ENCODE measurements at places on chromosomes 6 and 20.
A peak's percentile ranks its signal among the peaks of the same experiment; 100 is the strongest.

DNA sequence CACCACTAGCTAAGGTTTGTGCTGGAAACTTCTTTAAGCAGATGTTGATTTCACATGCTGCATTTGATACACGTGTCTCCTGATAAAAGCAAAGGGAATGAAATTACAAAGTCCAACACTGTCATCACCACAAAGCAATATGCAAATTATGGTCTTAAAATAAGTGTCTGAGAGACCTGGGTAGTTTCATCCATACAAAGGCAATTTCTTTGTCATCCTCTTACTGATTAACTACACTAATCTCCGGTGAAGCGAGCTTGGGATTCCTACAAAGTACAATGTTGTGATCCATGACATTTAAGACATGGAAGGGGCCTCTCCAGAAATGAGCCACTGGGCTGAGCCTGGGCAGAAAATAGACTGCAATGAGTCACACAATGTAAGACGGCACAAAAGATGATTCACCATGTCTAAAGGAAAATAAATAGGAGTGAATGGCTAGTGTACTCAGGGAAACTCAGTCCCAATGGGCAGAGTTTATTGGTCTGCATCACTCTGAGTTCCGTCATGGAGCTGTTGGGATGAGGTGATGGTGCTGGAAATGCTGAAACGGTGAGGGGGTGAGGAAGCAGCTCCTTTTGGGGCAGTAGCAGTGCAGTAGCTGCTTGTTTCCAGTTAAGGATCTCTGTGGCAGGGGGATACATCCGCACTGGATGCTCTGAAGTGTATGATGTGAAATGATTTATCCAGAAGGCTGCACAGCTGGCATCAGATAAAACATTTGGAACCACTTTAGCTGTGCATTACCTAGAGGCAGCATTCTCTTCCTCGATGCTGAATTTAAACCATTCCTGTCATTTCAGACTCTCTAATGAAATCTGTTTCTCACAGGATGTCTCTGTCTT lies 103.3 kb downstream of the IBTK start:
- no peak for DNase-seq

DNA sequence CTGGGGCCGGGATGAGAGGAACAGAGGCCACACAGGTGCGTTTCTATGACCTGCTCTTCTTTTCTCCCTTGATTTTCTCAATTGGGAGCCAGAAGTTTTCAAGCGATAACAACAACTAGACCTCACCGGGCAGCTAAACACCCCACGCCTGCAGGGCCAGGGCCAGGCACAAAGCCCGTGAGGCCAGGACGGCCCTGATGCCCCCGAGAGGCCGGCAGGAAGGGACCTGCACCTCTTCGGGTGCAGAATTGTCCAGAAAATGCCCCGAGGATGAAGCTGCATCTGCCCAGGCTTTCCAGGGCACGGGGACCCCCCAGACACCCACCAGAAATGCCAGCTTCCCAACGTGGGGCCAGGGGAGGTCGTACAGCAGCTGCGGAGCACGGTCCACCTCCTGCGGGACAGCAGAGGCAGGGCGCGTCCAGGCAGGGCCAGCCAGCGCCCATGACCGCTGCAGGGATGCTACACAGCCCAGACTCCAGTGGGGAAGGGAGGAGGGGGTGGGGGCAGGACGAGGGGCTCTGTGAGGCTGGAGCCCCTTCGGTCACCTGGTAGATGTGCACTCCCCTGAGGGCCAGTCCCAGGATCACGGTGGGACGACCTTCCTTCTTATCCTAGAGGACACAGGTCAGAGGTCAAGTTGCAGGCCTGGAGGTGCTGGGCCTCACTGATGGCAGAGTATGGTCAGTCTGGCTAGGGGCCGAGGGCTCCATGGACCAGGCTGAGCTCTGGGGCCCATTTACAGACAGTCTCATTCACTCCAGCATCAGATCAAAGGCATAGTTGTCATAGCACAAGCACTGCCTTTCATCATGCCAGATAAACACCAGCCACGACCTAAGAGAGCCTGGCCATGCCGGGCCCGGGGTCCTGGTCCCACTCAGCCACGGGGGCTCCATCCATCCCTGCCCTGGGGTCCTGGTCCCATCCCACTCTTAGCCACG lies 16.4 kb downstream of the FRMD1 start:
- no peak for DNase-seq

DNA sequence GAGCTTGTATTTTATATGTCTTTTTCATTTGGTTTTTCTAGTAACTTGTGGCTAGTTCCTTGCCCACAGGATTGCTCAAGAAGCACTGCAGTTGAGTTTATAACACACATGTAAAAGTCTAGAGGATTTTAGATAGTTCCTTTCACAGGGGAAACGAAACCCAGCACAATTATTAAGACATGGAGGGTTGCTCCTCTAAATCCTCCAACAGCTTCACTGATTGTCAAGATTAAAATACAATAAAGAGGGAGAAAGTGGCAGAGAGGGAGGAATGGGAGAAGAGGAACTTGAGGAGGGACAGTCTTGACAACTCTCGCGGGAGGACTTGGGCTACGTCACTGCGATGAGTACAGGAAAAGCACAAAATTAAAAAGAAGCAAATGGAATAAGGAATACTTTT lies 9.7 kb upstream of the TBC1D7 start:
- DNase-seq, result no peak

- DNase-seq, result no peak
Observed at GRCh38 chr6:131769385-131770141, 38.3 kb upstream of the ENPP1 start.

GRCh38 chr6:90078513-90079289 lies 184.4 kb downstream of the GJA10 start:
- DNase-seq, result peak; percentile 70

DNA sequence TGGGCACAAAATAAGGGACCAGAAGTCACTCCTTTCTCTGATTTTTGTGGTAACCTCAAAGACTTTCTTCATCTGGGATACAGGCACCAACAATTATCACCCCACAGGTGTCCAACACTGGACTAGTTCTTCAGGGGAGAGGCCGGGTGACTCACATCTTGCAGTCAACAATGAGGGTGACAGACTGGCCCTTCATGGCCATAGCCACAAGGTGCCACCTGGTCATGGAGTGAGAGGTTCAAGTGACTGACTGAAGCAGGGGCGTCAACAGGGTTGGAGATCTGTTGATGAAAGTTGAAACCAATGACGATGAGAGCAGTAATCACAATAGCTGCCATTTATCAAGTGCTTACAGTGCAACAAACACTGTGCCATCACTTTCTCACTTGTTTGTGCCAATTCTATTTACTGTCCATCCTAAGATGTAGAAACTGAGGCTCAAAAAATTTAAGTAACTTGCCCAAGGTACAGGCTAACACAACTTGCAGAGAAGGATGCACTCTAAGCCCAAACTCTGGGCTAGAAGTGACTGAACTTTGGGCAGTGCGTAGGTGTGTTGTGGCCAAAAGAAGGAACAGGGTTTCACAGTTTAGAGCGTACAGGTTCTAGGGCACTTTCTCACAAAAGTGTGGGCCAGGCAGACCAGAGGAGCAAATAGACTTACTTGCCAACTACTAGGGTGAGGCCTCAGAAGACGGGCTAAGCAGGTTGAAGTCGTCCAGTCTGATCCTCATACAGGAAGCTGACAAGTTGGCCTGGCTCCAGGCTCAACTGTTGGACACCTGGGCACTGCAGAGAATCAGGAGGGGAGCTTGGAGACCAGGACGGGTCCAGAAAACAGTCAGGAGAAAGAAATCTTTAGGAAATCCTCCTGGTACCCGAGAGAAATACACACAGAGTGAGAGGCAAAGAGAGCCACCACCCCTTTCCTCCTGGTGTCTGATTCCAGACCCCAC lies 30.4 kb downstream of the HLA-DPB1 start:
- no peak for DNase-seq

DNA sequence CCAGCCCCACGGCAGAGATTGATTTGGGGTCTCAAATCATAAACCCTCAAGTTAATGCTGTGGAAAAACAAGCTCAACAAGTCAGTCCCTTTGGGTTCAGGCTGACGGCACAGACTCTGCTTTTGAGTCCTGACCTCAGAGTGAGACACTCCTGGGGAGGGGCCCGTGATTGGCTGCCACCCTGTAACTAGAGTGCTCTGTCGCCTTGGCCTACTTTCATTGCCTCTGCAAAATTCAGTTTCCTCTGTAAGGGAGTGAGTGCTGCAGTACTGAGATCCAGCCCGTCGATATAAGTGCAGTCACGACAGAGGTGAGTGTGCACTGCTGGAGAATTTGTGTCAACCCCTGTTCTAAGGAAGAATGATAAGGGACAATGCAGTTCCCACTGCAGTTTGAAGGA lies 105.6 kb downstream of the ANKS1A start:
- DNase-seq, result no peak

- DNase-seq, result no peak
Observed at GRCh38 chr6:64712606-64713005, 994.4 kb downstream of the EYS start.

GRCh38 chr6:37537548-37537947 lies 37.9 kb upstream of the CCDC167 start:
- DNase-seq, result no peak

GRCh38 chr20:22830138-22830537 lies 205.0 kb upstream of the SSTR4 start:
- no peak for DNase-seq

- no peak for DNase-seq
Observed at GRCh38 chr6:156175433-156175832, 601.7 kb upstream of the ARID1B start.

- DNase-seq, result no peak
Observed at GRCh38 chr6:94278146-94278545, 858.8 kb upstream of the EPHA7 start.

- no peak for DNase-seq
Observed at GRCh38 chr6:18492972-18493371, 105.8 kb downstream of the RNF144B start.

- no peak for DNase-seq
Observed at GRCh38 chr20:1930165-1930564, 35.0 kb downstream of the SIRPA start.

DNA sequence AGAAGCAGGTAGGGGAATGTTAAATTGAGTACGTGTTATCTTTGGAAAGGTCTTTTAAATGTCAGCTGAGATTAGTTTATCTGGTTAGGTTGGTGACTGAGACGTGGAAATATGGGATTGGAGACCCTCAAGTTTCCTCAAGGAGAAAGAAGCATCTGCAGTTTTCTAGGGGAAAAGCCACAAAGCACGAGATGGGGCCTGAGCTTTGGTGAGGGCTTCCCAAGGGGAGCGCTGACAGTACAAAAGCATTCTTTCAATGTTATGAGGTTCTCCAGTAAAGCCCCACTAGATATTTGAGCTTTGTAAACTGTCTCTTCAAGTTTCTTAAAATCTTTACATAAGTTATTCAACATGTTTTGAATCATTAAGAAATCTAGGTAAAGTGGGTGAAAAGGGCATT lies 19.6 kb upstream of the HS3ST5 start:
- DNase-seq, result no peak

DNA sequence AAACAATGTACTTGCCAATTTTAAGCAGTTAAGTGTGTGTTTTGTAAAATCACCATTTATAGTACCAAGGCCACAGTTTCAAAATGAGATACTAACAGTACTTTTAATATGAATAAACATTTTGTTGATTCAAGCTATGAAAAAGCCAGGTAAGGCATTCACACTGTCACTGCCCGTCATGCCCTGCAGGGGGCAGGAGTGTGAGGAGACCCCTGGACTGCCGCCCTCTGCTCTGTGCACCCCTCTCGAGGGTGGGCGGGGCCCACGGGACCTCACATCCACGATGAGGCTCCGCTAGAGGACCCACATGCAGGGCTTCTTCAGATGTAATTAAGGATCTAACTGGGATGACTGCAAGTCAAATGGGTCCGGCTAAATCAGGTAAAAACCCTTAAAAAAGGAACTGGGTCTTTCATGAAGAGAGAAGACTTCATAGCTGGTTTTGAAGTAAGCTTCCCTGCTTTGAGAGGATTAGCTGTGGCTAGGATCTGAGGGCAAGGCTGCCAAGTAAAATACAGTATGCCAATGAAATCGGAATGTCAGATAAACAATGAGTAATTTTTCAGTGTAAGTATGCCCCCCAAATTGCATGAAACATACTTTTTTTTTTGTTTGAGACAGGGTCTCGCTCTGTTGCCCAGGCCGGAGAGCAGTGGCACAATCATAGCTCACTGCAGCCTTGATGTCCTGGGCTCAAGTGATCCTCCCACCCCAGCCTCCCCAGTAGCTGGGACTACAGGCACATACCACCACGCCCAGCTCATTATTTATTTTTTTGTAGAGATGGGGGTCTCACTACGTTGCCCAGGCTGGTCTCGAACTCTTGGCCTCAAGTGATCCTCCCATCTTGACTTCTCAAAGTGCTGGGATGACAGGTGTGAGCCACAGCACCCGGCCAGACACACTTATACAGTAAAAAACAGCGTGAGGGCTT lies 18.7 kb downstream of the DIDO1 start:
- peak; percentile 34 for DNase-seq

- no peak for DNase-seq
Observed at GRCh38 chr20:10466325-10466724, 31.2 kb downstream of the SLX4IP start.

GRCh38 chr20:18973529-18974173 lies 160.1 kb downstream of the SCP2D1 start:
- no peak for DNase-seq

- no peak for DNase-seq
Observed at GRCh38 chr6:56259234-56260077, 12.1 kb upstream of the COL21A1 start.

Measured in activated CD4-positive, alpha-beta T cell treated with anti-CD3 and anti-CD28 coated beads, Interleukin-2, Interleukin-4, amounts not matched to agents 100 ng/mL and 50 ng/mL, durations not matched to agents 16 hours and 8 hours (primary cell).